Ovary (tissue), 10 donors: ENCODE measurements at places on chromosomes 12 and 14. TPM values are rescaled to one million over a fixed set of nuclear protein-coding genes. Genes with fewer than 3 reads are reported as not detected.

GRCh38 chr14:97271451-97271960 is 474.3 kb downstream of the VRK1 start:
- no peak for DNase-seq

- no peak for DNase-seq
Observed at GRCh38 chr12:126036348-126036747, 971.1 kb downstream of the AACS start.

DNA sequence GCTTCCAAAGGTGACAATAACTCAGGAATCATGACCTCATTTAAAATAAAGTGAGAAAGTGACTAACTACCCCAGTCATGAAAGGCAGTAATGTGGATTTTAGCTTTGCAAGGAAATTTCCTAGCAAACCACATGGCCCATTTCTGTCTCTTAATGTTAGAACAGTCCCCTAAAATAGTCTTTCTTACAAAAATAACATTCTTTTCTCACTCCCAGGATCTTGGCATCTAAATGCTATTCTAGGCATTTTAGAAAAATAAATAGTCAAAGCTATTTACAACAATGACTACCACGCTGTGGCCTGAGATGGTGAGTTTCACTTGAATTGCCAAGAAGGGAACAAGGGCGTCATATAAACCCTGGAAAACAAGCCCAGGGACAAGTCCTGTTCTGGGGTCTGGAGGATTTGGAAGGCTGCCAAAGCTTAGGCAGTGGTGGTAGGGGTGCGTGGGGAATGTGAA is 101.2 kb upstream of the CCDC175 start:
- DNase-seq, result no peak

The ACSS3 gene
- total RNA-seq, result 29.9 TPM

The P2RX7 gene
- total RNA-seq, result 6.1 TPM

- no peak for DNase-seq
Observed at GRCh38 chr12:67925077-67925476, 64.2 kb upstream of the IFNG-AS1 start.

GRCh38 chr12:133105620-133106019 is 24.5 kb downstream of the ZNF891 start:
- DNase-seq, result no peak

The LRP1-AS gene
- total RNA-seq, result not detected

GRCh38 chr14:92759679-92760523 is 11.5 kb upstream of the LGMN start:
- no peak for DNase-seq

- no peak for DNase-seq
Observed at GRCh38 chr12:122545855-122546254, 18.8 kb downstream of the KNTC1 start.

DNA sequence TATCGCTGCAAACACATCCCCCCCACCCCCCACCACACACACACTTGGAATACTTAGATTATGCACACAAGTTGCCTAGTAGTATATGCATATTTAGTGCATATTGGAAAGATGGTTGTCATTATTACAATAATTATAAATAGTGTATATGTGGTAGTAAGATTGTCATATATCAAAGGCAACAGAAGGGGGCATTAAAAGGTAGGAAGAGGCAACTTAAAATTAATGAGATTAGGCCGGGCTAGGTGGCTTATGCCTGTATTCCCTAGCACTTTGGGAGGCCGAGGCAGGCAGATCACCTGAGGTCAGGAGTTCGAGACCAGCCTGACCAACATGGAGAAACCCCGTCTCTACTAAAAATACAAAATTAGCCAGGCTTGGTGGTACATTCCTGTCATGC is 52.1 kb downstream of the GSC start:
- no peak for DNase-seq

- DNase-seq, result no peak
Observed at GRCh38 chr12:96197503-96198272, 3.5 kb downstream of the ELK3 start.

DNA sequence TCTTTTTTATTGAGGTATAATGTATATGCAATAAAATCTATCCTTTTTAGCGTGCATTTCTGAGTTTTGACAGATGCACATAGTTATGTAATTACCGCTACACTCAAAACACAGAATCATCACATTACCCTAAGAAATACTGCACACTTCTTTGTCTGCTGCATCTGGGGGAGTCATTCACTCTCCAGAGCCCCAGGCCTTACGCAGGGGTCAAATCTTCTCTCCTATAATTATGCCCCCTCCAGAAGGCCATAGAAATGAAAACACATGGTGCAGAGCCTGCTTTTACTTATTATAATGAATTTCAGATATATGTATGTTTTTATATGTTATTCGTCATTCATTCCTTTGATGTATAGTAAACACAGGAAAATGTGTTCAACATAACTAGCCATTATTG is 296.5 kb upstream of the TMEM132C start:
- DNase-seq, result no peak

GRCh38 chr12:58915634-58916033 is 4.7 kb downstream of the LRIG3 start:
- peak; percentile 33 for DNase-seq

- DNase-seq, result no peak
Observed at GRCh38 chr12:2393016-2393415, 340.2 kb downstream of the CACNA1C start.

GRCh38 chr14:34682787-34683321 is 31.5 kb downstream of the CFL2 start:
- DNase-seq, result no peak

DNA sequence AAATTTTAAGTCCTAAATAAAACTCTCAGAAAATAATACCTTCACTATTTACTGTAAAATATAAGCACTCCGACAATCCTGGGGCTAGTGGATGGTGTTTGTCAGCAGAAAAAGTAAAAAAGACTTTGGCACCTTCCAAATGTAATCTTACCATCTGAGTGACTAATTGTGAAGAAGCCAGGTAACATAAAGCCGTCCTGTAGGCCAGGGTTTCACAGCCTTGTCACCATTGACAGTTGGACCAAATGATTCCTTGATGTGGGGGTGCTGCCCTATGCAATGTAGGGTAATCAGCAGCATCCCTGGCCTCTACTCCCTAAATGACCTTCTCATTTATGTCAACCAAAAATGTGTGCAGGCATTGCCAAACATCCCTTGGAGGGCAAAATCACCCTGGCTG is 87.2 kb downstream of the CAPZA3 start:
- no peak for DNase-seq

- no peak for DNase-seq
Observed at GRCh38 chr14:46344327-46344937, 307.1 kb downstream of the RPL10L start.

- no peak for DNase-seq
Observed at GRCh38 chr14:77458249-77458950, 507 bp downstream of the AHSA1 start.

DNA sequence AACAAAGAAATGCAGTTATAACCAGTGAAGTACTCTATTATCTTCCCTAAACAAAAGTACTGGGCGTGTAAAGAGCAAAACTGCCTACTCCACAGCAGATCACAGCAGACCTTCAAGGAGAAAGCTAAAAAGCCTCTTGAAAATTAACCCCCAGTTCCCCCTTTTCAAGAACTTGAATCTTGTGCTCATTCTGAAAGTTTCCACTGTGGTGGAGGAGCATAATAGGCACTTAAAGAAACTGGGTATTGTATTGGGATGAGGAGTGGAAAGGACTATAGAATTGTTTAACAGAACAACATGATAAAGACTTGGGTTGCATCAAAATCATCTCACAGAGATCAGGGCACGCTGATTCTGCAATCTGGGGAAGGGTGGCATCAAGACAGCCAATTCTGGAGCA is 51.1 kb downstream of the SLC25A47 start:
- DNase-seq, result no peak

DNA sequence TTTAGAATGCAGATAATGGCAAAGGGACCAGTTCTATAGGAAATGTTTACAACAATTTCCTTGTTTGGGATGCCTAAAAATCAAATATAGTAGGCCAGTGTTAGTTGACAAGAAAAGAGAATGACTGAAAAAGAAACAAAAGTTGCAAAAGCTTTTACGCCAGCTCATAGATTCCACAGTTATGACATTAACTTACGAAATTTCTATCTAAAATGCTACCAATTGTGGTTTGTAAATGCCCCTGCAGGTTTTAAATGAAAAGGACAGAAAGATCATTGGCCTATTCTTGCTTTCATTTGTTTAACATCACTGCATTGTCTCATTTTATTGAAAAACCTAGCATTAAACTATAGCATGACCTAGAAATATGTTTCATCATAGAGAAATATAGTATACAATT is 345.8 kb downstream of the CCDC91 start:
- no peak for DNase-seq

DNA sequence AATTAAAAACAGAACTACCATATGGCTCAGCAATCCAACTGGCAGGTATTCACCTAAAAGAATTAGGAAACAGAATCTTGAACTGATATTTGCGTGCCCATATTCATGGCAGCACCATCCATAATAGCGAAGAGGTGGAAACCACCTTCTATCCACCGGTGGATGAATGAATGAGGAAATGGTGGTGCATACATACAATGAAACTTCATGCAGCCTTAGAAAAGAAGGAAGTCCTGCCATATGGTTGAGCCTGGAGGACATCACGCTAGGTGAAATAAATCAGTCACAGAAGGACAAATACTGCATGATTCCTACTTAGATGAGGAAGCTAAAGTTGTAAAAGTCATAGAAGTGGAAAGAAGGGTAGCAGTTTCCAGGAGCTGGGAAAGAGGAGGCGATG is 6.6 kb downstream of the TCL1A start:
- no peak for DNase-seq

DNA sequence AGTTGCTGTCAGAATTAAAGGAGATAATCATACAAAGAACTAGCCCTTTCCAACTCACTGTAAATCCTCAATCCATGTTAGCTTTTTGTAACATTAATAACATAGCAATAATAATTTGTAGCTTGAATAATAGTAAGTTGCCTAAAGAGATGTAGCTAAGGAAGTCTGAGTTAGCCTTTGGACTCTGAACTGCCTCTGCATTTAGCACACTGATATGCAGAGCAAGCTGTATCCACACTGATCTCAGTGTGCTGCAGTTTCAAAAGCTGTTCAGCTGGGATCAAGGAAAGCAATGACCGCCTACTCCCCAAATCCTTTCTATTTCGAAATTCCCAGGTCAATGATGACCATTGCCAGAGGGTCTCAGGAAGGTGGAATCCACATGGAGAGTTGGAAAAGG is 99.3 kb upstream of the IFNG-AS1 start:
- no peak for DNase-seq

DNA sequence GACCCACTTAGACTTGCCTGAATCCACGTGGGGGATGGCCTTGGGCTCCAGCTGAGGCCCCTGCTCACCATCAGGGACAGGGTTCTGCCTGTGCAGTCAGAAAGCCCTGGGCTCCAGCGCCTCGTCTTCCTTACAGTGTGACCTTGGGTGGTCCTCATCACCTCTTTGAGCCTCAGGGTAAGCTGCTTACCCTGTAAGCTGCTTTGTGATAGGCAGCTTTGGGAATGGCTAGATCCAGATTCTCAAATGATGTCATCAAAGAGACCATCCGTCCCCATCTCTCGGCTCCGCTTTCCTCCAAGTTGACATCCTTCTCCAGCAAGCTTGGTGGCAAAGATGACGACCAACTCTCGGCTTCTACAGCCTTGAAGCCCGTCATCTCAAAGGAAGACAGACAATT is 127.0 kb downstream of the ADCK1 start:
- DNase-seq, result no peak

GRCh38 chr12:22529281-22530060 is 14.9 kb downstream of the C2CD5 start:
- no peak for DNase-seq

- DNase-seq, result no peak
Observed at GRCh38 chr14:61320806-61321384, 484 bp upstream of the PRKCH start.

The MAP3K9 gene
- 1.9 TPM for total RNA-seq

DNA sequence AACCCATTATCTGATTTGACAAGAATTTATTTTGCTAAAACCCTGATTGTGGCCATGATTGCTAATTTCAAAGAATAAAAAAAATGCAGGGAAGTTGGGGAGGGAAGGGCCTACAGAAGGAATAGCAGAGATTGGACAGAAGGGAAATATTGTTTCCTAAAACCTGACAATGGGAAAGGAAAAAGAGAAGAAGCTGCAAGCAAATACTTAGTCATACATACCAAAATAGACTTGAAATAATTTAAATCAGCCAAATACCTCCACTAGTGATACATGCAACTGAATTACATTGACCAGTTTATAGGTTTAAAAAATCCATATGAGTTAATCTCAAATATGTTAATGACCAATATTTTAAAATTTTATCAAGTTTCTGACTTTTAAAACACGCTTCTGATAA is 75.1 kb downstream of the PELI2 start:
- no peak for DNase-seq

DNA sequence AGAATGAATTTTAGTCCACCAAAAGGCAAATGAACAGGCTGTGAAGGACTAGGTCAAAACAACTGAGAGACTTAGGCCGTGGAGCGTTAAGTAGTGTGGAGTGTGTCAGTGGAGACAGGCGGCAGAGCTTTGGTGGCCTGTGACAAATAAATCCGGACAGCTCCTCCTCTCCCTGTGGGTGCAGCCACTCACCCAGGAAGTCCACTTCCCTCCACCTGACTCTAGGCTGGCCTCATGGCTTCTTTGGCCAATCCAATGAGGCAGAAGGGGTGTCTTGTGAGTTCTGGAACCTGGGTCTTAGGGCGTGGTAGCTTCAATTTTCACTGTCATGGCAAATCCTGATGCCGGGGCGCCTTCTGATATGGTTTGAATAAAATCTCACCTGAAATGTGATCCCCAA is 180.9 kb upstream of the C14orf180 start:
- no peak for DNase-seq

DNA sequence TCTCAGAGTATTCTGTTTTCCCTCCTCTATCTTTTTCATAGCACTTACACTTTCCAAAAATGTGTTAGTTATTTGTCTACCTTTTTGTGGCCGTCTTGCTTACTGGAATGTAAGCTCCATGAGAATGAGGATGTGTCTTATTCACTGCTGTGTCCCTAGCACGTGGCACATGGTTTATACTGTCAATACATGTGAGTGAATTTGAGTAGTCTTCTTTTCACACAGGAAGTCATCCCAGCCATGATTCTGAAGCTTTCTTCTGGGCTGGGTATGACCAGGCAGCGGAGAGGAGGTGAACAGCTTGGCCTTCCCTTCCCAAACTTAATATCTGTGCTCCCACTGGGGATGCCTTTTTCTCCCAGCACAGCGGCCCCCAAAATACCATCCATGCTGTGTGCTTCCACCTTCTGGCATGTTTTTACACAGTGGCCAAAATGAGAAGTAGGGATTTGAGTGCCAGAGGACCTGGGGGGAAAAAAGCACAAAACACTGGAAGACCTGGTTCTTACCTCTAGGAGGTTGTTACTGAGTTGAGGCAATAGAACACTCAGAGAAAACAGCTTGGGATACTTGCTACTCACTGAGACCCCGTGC is 10.3 kb downstream of the PLEKHG3 start:
- DNase-seq, result no peak

The KRT79 gene
- total RNA-seq, result not detected

The CEP128 gene
- total RNA-seq, result 9.0 TPM

GRCh38 chr14:78329371-78329770 is 159.2 kb downstream of the NRXN3 start:
- DNase-seq, result no peak

- no peak for DNase-seq
Observed at GRCh38 chr14:93333631-93334103, 831 bp upstream of the BTBD7 start.
